Activated CD8-positive, alpha-beta memory T cell treated with anti-CD3 and anti-CD28 coated beads, Interleukin-2, amount 10 ng/mL, durations not matched to agents 7 days and 5 days (primary cell): ENCODE measurements at places on chromosomes 13 and 19. TPM values are rescaled to one million over a fixed set of nuclear protein-coding genes. Genes with fewer than 3 reads are reported as not detected.
A peak's percentile ranks its signal among the peaks of the same experiment; 100 is the strongest.

DNA sequence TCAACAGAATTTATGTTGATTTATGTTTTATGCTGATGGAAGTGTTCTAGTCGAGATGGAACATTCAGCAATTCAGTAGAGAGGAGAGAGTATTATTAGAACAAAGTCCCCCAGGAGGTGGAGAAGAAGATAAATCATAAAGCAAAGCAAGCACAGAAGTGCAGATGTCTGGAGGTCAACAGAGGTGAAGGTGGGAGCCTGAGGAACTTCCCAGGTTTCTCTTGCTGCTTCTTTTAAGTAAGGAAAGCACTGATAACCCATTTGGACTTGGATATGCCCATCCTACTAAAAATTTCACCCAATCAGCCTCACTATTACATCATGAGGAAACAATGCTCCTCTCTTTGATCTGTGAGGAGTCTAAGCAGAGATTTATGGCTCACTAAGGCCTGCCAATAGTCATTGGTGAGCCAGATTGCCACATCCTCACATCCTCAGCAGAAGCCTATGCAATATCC is 98.8 kb downstream of the EPSTI1 start:
- no peaks in the 10 kb centered on the region for H3K4me1 ChIP-seq
- H3K27ac ChIP-seq = no peak overlapping the region
- no peaks in the 10 kb centered on the region for H3K27me3 ChIP-seq
- H3K4me3 ChIP-seq = no peak overlapping the region

DNA sequence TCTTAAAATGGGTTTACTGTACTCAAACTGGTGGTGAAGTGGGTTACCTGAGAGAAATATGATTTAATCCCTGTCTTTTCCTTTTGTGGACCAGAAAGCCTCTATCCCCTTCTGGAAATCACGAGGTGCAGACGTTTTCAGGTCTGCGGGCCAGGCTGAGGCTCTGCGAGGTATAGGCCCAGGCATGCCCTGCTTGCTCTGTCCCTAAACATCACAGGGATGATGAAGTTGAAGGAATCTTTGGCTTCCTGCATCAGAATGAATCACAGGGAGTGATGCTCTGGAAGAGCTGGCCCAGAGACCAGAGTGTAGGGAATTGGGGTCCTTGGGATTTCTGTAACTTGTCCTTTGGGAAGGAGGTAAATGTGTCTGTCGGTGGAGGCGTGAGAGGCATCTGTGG is 18.4 kb upstream of the CHST8 start:
- no peaks in the 10 kb centered on the region for H3K4me1 ChIP-seq
- H3K27ac ChIP-seq = no peak overlapping the region
- DNase-seq = no peak

DNA sequence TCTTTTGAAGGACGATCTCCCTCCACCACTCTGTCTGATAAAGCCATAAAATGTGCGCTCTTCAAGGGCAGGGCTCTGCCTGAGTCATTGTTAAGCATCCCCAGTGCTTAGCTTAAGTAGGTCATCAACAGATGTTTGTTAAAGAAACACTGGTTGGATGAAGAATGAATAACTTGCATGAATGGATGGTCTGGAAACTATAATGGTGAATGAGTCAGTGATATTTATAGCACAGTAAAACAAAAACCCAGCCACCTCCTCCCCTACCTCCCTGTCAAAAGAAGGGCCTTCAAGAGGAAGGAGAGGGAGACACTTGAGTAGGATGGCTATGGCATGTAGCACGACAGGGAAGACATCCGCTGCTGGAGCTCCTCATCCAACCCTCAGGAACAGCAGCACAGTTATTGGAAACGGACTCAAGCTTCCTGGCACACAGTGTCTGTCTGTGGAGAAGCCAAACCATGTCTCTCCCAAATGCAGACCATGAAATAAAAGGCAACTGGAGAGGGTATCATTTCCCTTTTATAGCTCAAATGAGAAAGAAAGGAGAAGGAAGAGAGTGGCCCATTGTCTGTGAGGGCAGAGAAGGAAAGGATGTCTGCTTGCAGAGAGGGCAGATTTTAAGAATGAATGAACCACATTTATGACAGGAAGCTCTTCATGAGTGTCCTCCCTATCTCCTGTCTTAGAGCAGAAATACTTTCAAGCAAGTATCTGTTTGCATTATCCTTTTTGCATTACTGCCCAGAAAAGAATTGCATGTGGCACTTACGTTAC is 183.5 kb upstream of the UBL3 start:
- H3K4me3 ChIP-seq = no peak overlapping the region
- no peak overlapping the region for H3K27ac ChIP-seq
- H3K4me1 ChIP-seq = peaks cover 3% of the 10 kb centered on the region
- DNase-seq = no peak
- H3K36me3 ChIP-seq = no peaks in the 10 kb centered on the region

- no peak overlapping the region for H3K27ac ChIP-seq
- DNase-seq = no peak
- no peaks in the 10 kb centered on the region for H3K27me3 ChIP-seq
- H3K4me1 ChIP-seq = no peaks in the 10 kb centered on the region
- H3K4me3 ChIP-seq = no peak overlapping the region
These were observed 44.7 kb downstream of the CACNA1A start for GRCh38 chr19:13461536-13461935.

GRCh38 chr19:30625947-30626625 is 253.9 kb downstream of the ZNF536 start:
- H3K36me3 ChIP-seq = no peaks in the 10 kb centered on the region
- H3K27ac ChIP-seq = no peak overlapping the region
- no peaks in the 10 kb centered on the region for H3K4me1 ChIP-seq
- DNase-seq = no peak
- no peaks in the 10 kb centered on the region for H3K27me3 ChIP-seq

- H3K27me3 ChIP-seq = no peaks in the 10 kb centered on the region
- DNase-seq = no peak
- no peak overlapping the region for H3K4me3 ChIP-seq
- no peaks in the 10 kb centered on the region for H3K4me1 ChIP-seq
- no peak overlapping the region for H3K27ac ChIP-seq
- no peaks in the 10 kb centered on the region for H3K36me3 ChIP-seq
These were observed 471.4 kb downstream of the MYO16 start for GRCh38 chr13:109100705-109101304.

SPTBN4 gene
- total RNA-seq = 0.30 TPM

- peaks cover 4% of the 10 kb centered on the region for H3K27me3 ChIP-seq
- H3K36me3 ChIP-seq = no peaks in the 10 kb centered on the region
- H3K4me1 ChIP-seq = peaks cover 11% of the 10 kb centered on the region
- no peak overlapping the region for H3K4me3 ChIP-seq
- DNase-seq = peak; percentile 48
- H3K27ac ChIP-seq = no peak overlapping the region
These were observed 10.6 kb upstream of the LRRC25 start for GRCh38 chr19:18408053-18408476.
